ENCODE measurements at places on chromosomes 3 and 15.

DNA sequence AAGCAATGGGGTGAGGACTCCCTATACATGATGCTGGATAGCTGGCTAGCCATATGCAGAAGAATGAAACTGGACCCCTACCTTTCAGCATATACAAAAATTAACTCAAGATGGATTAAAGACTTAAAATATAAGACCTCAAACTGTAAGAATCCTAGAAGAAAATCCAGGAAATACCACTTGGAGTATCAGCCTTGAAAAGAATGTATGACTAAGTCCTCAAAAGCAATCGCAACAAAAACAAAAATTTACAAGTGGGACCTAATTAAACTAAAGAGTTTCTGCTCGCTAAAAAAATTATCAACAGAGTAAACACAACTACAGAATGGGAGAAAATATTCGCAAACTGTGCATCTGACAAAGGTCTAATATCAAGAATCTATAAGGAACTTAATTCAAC, 94.3 kb downstream of the XRN1 start:
- DNase-seq = no peak

- DNase-seq = no peak
These were observed 3.2 kb downstream of the SENP7 start for GRCh38 chr3:101509811-101510210.

GRCh38 chr3:32143849-32144757, 37.7 kb downstream of the GPD1L start:
- peak; percentile 53 for DNase-seq

- no peak for DNase-seq
These were observed 377.8 kb upstream of the PROK2 start for GRCh38 chr3:72162649-72163184.

DNA sequence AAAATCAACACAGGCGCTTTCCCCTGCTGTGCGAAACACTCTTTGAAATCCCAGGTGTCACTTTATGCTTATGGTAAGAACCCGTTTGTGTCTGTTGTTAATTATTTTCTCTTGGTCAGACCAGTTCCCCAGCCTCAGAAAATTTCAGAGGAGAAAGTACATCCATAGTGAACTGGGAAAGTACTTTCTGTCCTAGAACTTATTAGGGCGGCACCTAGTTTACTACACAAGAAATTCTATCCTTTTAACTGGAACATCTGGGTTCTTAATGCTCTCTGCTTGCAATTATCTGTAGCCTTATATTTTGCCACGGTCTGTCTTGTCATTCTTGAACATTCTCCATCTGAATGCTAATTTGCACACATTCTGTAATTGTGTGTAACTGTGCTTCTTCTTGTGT, 215.0 kb downstream of the PTPRG start:
- no peak for DNase-seq

DNA sequence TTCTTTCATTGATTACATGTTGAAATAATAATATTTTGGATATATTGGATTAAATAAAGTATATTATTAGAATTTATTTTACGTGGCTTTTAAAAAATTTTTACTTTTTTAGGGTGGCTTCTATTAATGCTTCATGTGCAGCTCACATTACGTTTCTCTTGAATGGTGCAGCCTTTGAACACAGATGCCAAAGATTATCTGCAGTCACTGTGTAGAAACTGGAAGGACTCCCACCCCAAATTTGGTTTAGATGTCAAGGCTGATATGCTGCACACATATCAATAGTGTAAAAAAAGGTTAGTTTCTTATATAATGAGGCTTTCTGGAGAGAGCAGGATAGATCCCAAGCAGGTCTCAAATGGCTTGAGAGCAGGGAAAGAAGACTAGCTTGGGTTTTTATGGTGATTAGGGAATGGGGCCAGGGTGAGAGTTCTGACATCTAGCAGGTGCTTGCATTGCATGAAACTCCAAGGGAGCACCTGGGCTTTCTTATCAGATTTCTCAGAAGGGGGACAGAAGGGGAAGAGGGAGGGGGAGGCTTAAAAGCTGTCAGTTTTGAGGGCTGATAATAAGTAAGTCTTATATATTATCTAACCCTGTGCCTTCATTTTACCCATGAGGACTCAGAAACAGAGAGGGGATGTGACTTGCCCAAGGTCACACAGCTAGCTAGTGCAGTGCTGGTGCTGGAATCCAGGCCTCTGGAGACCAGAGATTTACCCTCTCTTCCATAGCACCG, 89.6 kb downstream of the CHST2 start:
- DNase-seq = no peak

- no peak for DNase-seq
These were observed 316.7 kb downstream of the LPP start for GRCh38 chr3:188470508-188471130.

DNA sequence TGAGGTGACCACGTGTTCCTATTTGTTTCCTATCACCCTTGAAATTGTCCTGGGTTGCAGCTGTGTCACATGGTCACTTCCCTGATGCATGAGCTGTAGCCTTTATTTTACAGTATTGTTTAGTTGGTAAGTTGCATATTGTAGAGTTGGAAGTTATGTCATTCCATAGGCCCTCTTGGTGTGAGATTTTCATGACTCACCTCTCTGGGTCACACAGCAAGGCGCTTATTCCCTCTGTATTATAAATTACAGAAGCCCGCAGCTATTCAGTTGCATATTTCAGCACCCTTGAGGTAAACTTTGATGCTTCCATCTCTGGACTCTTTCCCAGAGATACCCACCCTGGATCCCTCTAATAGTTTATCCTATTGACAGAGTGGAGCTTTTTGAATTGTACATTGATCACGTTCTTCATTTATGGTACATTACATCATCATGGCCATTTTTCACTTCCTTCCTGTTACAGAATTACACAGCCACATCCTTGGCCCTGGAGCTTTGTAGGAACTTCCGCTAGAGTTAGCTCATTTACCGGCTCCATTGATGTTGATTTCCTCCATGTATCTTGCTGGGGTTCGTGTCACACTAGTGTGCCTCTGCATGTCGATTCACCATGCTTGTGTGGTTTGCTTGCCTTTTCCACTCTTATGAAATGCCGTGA, 543.1 kb upstream of the RGMA start:
- no peak for DNase-seq

GRCh38 chr3:127211118-127212060, 18.5 kb downstream of the PRR23E start:
- DNase-seq = no peak

DNA sequence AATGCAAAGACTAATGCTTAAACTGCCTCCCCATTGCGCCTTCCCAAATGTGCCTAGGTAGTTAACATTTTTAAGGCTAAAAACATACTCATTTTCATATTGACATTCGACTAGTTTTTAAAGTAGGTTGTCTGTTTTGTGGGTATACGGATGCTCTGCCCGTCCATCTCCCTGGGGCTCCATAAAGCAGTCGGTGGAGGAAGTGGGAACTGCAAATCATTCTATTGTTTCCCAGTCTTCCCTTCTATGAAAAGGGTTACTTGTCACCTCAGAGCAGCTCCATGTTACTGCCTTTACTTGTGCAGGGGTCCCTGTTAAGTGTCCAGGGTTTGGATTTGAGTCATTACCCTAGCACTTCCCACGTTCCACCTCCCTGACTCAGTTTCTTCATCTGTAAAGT, 10.9 kb downstream of the CHCHD6 start:
- DNase-seq = no peak

DNA sequence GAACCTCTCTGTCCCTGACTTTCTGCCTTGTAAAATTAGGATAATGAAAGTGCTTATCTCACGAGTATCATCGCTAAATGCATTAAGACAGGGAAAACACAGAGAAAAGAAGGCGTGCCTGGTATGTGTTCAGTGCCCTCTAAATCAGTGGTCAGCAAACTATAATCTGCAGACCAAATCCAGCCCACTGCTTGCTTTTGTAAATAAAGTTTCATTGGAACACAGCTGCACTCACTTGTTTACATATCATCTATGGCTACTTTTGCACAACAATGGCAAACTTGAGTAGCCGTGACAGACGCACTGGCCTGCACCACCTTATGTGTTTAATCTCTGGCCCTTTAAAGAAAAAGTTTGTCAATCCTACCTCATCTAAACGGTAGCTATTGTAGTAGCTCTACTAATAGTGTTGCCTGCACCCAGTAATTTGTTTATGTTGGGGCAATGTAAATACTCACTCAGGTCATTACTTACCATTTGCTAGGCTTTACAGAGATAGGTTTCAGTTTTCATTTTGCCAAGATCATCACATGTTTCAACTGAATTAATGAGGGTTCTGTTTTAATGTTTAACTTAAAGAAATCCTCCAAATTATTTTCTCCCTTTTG, 229.4 kb downstream of the FEZF2 start:
- no peak for DNase-seq

DNA sequence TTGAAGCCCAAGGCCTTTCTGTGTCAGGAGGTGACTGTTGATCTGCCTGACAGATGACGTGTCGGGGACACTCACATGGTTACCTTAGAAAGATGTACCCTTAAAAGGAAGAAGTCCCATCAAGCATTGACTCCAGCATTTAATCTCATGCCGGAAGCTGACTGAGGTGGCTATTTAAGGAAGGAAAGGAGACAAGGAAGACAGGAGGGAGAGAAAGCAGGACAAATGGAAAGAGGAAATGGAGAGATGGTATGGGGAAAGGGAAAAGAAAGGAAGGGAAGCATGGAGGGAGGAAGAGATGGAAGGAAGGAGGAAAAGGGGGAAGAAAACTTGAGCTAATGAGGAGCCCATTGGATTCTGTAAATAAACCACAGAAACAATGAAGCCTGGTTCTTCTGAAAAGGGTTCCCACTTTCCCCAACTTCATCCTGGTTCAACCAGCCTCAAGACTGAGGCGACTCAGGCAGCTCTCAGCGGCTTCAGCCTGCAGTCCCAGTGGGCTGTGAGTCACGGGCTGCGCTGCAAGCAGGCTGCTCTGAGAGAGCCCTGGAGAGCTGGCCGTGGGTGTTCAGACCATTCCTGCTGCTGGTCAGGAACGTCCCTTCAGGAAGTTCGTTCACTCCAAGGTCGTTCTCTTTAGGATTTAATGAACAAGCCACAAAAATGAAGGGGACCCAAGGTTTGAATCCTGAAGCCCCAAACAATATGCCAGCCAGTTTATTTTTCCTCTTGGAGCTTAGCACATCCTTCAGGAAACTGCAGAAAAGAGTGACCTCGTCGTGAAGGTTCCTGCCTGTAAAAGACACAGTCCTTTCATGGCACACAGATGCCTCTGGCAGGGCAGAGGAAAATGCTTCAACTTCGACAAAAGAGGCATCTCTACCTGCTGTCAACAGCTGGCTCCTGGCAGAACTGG, 69.6 kb upstream of the THBS1 start:
- DNase-seq = no peak

DNA sequence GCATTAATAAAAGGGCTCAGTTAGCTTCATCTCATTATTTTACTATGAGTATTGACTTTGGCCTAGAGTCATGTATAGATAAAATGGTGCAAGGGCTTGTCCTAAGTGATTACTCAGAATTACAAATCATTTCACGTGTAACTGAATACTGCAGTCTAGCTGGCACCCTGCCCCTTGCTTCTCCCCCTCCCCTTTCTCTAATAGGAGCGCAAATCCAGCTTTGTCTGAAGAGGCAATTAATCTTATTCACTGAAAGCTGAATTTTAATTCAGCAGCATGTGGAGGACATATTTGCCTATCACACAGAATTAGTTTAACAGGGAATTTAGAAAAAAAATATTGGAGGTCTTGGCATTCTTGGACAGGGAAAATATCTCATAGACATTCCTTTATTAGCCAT, 412.1 kb upstream of the DPH6 start:
- DNase-seq = no peak

DNA sequence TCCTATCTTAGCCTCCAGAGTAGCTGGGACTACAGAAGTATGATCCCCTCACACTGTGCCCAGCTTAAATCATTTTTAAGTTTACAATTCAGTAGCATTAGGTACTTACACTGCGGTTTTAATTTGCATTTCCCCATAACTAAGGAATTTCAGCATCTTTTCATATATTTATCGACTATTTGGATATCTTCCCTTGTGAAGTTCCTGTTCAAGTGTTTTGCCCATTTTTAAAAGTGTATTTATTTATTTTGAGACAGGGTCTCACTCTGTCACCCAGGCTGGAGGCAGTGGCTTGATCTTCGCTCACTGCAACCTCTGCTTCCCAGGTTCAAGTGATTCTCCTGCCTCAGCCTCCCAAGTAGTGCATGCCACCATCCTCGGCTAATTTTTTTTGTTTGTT, 12.5 kb upstream of the MAP2K1 start:
- no peak for DNase-seq

GRCh38 chr3:139202959-139203349, 140.9 kb upstream of the MRPS22 start:
- no peak for DNase-seq

All from CD4-positive, alpha-beta memory T cell (primary cell).